ENCODE measurements at places on chromosomes 4 and X. TPM values are rescaled to one million over a fixed set of nuclear protein-coding genes. Genes with fewer than 3 reads are reported as not detected.

GRCh38 chr4:171157462-171158082 lies 655.6 kb upstream of the GALNTL6 start:
- DNase-seq, result no peak

Gene MAGEC2
- not detected for total RNA-seq

Gene NDP
- total RNA-seq, result 3.6 TPM

DNA sequence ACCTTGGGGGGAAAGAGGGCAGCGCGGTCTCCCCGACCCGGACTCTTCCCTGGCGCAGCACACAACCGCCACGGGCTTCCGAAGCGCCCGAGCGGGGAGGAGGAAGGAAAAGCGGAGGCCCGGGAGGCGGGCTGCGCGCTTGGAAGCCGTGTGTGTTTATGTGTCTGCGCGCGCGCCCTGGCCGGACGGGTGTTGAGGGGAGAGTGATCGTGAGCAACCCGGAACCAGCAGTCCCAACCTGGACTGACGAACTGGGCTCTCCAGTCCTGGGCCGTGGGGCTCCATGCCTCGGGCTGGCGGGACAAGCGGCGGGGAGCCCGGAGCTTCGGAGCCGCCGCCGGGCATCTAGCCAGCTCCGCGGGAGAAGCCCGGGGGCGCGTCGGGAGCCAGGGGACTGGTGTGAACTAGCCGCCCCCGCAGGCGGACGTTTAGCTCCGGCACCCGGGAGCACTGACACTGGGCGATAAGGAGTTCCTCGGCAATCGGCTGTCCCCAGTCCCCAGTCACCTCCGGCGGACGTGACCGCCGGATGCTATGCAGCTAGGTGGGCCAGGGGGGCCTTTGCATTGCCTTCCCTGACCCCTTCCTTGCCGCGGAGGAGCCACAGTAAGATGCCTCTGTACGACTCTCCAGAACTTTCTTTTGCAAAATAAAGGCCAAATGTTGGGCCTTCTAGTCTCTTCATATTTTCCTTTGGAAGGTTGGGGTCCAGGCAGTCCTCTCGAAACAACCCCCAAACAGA lies 74.8 kb upstream of the BCOR start:
- DNase-seq, result no peak

GRCh38 chr4:160127211-160127610 lies 1024.3 kb downstream of the RAPGEF2 start:
- no peak for DNase-seq

DNA sequence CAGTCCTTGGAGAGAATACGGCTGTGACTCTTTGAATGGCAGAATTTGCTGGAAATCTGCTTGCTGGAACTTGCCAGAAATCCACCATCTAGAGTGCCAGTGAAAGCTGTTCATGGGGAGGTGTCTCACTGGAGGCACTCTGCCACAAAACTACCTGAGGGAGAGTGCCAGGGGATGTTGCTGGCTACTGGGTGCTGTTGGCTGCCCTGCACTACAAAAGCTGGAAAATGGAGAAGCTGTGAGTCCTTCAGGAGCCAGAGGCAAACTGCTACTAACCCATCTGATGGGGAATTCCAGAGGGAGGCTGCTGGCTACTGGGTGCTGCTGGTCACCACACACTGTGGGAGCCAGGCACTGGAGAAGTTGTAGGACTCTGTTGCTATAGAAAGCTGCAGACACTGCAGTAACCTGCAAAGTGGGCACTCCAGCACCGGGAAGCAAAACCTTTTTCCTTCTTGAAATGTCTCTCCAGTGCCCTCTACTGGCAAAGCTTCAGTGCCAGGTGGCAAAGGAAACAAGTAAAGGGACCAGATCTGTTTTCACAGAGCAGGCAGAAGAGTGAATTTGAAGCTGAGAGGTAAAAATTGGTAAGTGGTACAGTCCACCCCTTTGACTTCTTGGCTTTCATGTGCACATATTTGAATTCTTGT lies 47.8 kb upstream of the HSD17B10 start:
- no peak for DNase-seq

DNA sequence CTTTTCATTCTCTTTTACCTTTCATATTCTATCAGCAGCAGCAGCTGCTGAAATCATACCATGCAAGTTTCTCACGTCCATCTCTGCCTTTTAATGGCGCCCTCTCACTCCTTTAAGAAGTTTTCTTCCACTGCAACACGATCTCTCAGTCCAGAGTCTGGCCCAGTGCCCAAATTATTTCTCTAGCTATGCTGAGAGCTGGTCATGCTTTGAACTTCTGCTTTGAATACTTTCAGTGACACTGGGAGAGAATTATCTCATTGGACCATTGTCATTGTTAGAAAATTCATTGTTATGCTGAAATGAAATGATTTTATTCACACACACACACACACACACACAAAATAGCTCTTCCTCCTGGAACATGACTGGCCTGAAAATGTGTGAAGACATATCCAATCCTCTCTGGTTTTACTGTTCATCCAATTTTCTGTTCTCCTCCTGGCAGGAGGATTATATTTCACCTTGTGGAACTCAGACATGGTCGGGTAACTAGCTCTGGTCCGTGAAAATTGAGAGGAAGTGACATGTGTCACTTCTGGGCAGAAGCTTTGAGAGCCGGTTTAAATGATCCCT lies 1.3 kb upstream of the PDHA1 start:
- no peak for DNase-seq

Gene THAP6
- 18.1 TPM for total RNA-seq

- no peak for DNase-seq
Observed at GRCh38 chr4:123349421-123350190, 47.0 kb upstream of the SPRY1 start.

GRCh38 chr4:70895811-70896491 lies 6.2 kb upstream of the MOB1B start:
- no peak for DNase-seq

DNA sequence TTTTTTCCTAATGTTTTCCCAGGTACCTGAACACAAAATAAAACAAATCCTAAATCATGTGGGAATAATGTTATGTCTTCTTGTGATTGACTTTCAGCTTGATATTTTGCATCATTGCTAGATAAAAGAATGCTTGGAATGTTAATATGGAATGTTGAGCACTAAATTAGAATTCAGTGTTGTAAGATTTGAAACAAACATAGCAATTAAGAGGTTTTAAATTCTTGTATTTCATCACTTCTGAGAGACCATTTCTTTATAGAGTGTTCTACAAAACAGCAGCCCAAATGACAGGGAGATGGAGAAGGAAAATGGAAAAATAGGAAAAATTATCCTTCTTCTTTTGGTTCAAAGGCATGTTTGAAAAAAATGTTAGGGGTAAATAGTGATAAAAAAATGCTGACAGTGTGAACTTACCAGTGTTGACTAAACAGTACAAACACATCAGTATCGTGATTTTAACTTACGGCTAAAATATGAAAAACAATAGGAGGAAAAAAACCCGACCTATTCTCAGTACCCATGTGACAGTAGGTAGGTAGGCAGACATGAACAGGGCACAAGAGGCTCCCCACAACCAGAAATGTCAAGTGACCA lies 102.6 kb upstream of the PDE5A start:
- DNase-seq, result no peak

- no peak for DNase-seq
Observed at GRCh38 chr4:24209906-24210305, 320.1 kb upstream of the PPARGC1A start.

Gene BEX1
- 0.30 TPM for total RNA-seq

DNA sequence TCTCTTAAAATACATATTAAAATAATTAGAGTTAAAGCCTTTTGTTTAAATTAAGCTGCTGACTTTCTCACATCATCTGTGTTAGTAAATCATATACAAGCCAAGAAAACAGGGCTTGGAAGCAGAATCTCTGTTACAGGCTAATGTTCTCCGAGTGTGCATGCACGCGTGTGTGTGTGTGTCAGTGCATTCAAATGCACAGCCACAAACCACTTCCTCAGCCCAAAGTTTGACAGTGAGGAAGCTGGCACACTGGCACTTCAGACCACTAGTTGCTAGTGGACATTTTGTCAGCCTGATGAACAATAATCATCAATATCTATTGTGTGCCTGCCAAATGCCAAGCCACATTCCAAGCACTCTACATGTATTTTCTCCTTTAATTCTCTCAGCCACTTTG lies 5.6 kb downstream of the MAOB start:
- no peak for DNase-seq

DNA sequence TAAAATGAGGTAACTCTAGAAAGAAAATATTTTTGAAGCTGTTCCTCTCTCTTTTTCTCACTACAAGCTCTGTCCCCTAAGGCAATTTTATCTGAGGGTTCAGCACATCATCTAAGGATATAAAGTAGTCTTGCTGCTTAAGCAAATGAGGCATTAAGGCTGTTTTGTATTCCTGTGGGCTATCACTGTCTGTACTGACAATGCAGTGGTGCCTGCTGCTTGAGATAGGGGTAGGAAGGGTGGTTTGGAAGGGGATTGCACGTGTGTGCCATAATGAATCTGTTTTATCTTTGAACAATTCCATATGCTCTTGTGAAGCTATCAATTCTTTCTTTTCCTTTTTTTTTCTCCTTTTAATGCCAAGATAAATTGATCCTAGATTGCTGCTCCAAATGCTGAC lies 128.0 kb upstream of the ATOH1 start:
- DNase-seq, result no peak

- no peak for DNase-seq
Observed at GRCh38 chrX:43881410-43882293, 598 bp downstream of the MAOB start.

DNA sequence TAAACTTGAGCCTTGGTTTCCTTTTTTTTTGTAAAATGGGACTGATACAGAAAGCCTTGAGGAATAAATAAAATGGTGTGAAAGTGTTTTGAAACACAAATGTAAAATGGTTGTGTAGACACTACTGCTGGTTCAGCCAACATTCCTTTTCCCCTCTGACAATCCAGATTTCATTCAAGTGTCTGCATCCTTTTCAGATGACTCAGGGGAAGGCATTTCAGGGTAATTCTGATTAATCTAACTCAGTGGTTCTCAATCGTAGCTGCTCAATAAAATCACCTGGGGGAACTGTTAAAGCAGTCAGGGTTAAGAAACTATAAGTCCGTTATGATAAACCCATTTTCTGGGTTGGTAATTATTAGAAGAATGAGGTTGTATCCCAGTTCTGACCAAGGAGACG lies 4.6 kb downstream of the ARHGAP10 start:
- peak; percentile 32 for DNase-seq

Gene SHROOM2
- 3.1 TPM for total RNA-seq

Gene FABP2
- total RNA-seq, result not detected

DNA sequence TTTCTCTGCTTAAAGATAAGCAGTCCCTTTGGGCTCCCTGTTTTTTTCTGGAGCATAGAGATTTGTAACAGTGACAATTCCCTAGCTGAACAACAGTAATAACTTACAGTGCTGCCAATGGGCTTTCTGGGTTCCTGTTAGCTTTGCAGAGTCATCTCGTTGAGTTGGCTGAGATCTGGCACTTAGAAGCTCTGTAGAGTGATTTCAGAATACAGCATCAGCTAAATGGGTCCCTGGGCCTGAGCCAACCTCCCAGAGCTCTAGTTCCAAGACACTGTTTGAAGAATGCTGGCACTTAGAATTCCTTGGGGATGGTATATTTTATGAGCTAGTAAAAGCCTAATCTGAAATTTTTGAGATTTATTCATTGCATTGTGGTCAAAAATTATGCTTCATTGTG lies 43.5 kb upstream of the SERTM2 start:
- DNase-seq, result peak; percentile 22

Gene GAGE12F
- total RNA-seq, result not detected

Gene CSAG1
- total RNA-seq, result not detected

- DNase-seq, result no peak
Observed at GRCh38 chr4:633976-634598, 8.7 kb downstream of the PDE6B start.

GRCh38 chr4:138910195-138910913 lies 105.2 kb upstream of the NOCT start:
- peak; percentile 64 for DNase-seq

DNA sequence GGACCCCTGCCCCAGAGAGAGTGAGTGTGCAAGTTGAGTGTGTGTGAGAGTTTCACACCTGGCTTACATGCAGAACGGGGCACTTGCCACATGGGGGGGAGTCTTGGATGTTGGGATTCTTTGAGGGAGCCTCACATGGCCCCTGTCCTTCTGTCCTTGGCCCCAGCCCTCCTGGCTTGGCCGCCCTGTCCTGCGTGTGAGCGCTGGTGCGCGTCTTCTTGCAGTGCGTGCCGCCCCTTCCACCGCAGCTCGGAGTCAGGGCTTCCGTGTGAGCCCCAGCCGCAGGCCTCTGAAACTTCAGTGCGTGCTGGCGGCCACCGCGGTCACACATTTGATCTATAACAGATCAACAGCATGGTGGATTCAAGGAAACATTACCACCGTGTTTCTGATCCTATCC lies 30.1 kb upstream of the HGFAC start:
- DNase-seq, result no peak

- no peak for DNase-seq
Observed at GRCh38 chr4:147991543-147992283, 259.8 kb downstream of the ARHGAP10 start.

DNA sequence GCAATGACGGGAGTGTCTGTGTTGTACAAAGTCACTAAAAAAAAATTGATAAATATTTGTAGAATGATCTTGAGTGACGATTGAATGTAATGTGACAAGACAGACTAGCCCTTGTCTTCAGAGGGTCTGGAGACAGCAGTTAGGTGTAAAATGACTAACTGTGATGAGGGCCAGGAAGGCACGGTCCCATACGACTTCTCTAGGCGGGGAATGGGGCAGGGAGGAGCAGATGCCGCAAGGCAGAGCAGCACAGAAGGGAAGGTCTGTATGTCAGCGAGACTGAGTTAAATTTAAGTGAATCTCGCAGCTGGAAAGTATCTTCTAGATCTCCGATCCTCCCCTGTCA lies 405 bp downstream of the CENPE start:
- peak; percentile 33 for DNase-seq

All from skin of body (tissue), 3 donors.